ENCODE measurements at places on chromosomes 4 and X.

DNA sequence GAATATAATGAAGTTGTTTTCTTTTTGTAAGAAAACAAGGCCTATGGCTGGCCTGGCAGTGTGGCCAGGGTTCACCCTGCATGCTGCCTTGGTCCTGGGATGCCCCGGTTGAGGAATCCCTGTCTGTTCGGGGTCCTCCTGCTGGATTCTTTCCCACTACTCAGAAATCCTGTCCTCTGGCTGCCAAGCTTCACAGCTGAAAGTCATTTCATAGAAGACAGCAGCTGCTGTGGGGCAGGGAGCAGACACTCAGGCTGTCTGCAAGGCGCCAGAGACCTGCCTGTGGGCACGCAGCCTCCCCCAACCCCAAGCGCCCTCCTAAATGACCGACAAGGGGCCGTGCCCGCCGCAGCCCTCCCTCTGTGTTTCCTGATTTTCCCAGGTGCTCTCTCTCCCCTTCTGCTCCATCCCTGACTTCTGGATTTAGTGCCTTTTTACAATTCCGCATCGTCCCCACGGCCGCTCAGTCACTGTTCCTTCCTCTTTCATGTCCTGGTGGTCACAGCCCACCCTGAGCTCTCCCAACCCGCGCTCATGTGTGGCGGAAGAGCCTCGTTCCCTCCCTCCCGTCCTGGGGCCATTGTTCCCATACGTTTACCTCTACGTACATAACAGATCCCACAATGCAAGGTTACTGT lies 27.5 kb downstream of the ZFYVE28 start:
- no peak for DNase-seq

GRCh38 chrX:23380581-23380980 lies 45.9 kb downstream of the PTCHD1 start:
- no peak for DNase-seq

DNA sequence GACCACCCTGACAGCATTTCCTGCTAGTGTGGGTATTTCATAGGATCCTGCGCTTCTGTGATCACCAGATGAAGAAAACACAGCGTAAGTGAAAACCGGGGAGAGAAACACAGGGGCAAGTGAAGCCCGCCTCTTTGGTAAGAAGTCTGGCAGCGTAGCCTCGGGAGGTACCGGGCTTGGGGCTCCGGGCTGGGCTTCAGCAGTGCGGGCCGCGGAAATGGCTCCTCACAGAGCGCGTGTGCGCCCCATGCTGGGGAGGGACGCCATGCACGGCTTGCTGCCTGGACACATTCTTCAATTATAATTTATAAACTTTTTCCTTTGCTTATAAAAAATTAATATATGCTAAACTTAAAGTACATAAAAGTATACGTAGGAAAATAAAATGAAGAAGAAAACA lies 151.5 kb downstream of the AFAP1 start:
- no peak for DNase-seq

DNA sequence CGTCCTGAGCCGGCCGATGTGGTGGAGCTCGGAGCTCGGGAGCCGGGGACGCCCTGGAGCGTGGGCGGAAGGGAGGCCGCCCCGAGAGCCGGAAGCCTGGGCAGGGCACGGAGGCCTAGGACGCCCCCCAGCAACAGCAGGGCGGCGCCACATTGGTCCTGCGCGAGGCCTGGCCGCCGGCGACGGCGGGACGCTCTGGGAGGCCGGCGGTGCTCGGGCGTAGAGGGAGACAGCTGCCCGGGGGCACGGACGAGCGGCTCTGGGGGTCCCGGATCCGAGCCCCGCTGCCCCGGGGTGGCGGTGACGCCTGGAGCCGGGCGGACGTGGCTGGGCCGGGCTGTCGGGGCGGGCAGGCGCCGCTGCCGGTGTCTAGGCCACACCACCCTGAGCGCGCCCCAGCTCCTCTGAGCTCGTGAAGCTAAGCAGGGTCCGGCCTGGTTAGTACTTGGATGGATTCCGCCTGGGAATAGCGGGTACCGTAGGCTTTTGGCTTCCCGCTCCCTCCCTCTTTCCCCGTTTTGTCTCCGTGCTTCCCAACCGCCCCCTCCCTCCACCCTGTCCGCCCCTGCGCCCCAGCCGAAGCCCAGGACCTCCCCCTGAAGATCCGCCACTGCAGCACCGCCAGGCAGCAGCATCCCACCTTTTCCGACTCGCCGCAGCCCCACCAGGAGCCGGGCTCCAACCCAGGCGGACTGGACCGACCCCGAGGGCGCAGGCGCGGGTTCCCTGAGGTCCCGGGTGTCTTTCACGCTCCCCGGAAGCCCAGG lies 12.1 kb downstream of the FRG2 start:
- no peak for DNase-seq

GRCh38 chr4:81627590-81627989 lies 155.9 kb upstream of the RASGEF1B start:
- DNase-seq, result no peak
